ENCODE measurements at places on chromosomes 2 and 18. TPM values are rescaled to one million over a fixed set of nuclear protein-coding genes. Genes with fewer than 3 reads are reported as not detected.
A peak's percentile ranks its signal among the peaks of the same experiment; 100 is the strongest.

The LOXHD1 gene
- total RNA-seq: 0.35 TPM

DNA sequence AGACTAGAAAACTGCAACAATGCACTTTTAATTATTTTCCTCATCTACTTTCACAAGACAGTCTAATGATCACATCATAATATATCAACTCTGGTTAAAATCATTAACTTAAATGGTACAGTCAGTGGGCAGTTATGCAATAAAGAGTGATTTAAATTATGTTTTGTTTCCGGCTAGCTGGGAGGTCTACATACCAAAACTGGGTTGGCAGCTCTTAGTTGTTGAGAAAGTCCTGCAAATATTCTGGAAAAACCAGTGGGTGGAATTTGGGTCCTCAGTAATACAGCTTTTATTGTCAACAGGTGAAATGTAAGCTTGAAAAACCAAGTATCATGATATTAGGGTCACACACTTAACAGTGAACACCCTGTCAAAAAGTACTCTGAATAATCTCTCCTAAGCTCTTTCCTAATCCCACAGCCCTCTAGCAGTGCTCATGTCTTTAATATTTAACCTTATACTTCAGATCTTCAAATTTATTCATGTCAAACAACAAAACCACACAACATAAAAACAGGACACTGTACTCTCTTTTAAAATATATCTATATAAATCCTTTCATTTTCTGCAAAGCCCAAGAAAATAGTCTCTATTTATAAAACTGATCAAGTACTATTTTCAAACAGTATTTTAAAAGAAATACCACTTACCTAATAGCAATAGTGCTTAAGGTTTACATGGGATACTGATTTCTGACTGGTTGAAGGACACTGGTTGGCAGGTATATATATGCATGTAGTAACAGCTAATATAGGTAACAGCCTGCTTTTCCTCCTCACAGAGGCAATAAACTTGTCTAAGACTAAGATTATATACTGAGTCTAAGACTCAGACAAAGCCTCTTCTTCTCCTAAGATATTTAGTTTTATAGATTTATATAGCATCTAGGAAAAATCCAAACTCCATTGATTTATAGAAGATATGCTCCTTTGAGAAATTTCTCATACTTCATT is 103.8 kb downstream of the GAREM1 start:
- DNase-seq: no peak

The PRKAG3 gene
- total RNA-seq: not detected

GRCh38 chr2:184305105-184305504 is 293.2 kb upstream of the ZNF804A start:
- no peak for DNase-seq

DNA sequence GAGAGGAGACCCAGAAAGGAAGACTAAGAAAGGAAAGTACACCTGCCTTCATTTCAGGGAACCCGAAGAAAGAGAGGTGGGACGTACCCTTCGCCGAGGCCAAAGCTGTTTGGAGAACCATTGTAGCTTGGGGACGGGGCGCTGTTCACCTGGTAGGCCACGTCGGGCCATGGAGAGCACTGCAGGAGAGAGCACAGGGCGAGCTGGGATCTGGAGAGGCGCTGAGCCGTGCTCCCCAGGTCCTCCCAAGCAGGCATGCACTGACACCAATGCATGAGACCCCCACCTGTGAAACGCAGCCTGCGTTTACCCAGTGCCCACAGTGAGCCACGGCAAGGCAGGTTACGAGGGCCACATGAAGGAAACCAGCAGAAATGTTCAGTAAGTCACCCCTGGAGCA is 45.5 kb downstream of the TFCP2L1 start:
- no peak for DNase-seq

- DNase-seq: no peak
These were observed 245.7 kb downstream of the IKZF2 start for GRCh38 chr2:212905640-212906201.

- peak; percentile 89 for DNase-seq
These were observed 873 bp upstream of the SH3RF3 start for GRCh38 chr2:109128048-109128615.

The MLPH gene
- 79.0 TPM for total RNA-seq

DNA sequence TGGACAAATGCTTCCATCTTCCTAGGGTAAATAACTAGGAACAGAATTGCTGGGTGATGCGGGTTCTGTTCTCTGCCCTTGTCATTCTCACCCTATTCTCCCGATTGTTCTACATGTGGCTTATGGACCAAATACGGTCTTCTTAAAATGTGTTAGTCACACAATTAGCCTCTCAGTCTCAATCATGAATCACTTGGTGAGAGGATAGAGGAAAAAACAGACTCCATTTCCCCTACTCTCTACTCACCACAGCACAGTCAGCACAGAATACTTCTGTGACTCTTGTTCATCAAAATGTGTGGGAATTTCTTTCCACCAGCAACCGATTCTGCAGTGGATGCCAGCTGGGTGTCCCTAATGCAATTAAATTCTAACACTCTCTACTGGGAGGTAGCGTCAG is 125.2 kb downstream of the SH3BP4 start:
- DNase-seq: no peak

DNA sequence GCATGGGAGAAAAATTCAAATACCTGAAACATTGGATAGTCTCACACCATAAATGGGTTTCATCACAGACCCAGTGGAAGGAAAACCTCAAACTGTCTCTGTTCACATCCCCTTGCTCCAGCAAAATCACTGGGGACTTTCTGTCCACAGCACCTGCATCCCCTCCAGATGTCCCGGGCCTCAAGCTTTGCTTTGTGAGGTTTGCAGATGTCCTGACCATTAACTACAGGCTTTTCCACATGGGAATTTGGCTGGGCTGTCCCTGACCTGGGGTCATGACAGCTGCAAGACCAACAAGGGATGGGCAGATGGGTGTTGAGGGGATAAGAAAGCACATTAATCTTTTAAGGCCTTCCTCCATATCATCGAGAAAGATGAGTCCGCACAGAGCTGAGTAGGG is 427.9 kb downstream of the TXNL1 start:
- DNase-seq: no peak

The MYL12B gene
- 180 TPM for total RNA-seq

GRCh38 chr2:180728928-180729559 is 251.4 kb upstream of the UBE2E3 start:
- no peak for DNase-seq

GRCh38 chr2:222364285-222364895 is 60.0 kb upstream of the SGPP2 start:
- DNase-seq: no peak

DNA sequence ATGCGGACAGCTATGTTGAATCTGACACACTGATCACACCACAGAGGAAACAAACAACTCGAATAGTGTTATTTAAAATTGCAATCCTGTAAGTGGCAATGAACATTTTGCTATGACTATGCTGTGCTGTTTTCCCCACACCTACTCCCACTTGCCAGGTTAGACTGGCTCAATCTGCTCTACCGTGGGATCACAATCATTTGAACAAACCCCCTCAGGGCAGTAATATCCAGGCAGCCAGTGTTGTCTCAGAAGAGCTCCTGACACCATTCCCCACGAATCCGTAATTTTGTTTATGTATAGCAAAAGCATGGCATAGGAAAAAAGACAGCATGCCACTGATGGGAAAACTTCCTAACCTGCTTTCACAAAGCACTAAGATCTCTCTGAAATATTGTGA is 284.3 kb downstream of the ERBB4 start:
- DNase-seq: no peak

- no peak for DNase-seq
These were observed 10.1 kb downstream of the BAZ2B start for GRCh38 chr2:159606287-159606686.

The DNER gene
- 3.3 TPM for total RNA-seq

The NCK2 gene
- 32.9 TPM for total RNA-seq

- DNase-seq: no peak
These were observed 262.1 kb downstream of the GALNT13 start for GRCh38 chr2:154133823-154134222.

The FSHR gene
- total RNA-seq: 0.14 TPM

DNA sequence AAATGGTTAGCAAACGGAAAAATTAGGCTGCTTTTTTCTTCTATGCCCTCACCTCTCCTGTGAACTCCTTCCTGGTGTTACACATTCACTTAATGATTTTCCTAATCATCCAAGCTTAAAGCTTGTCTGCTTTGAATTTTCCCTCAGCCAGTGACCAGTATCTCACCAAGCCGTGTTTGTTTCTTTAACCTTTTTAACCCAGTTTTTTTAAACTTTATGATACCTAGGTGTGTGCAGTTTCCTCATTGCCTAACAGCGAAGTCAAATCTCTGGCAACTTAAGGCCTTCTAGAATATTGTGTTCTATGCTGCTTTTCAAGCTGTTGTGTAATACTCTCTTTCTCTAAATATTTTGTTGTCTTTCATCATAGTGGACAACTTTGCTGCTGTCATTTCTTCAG is 113.0 kb downstream of the PIK3C3 start:
- DNase-seq: no peak

- no peak for DNase-seq
These were observed 166.4 kb upstream of the MGAT5 start for GRCh38 chr2:134087371-134087921.

DNA sequence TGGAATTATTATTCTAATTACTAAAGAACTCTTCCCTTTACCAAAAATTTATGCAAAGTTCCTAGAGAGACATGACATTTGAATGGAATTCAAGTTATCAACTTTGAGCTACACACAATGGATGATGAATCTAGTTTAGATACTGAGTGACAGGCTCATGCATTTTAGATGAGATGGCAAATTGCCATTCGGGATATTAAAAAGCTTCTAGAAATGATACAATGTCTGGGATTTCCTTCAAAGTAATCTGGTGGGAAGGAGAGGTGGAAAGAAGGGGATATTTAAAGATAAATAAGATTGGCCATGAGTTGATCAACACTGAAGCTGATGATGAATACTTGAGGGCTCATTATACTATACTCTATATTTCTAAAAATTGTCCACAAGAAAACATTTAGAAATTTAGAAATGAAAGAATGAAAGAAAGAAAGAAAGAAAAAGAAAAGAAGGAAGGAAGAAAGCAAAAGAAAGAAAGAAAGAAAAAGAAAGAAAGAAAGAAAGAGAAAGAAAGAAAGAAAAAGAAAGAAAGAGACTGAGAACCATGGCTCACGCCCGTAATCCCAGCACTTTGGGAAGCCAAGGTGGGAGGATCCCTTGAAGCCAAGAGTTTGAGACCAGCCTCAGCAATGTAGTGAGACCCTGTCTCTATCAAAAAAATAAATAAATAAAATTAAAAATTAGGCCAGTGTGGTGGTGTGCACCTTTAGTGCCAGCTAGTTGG is 62.6 kb upstream of the NEDD4L start:
- DNase-seq: no peak

DNA sequence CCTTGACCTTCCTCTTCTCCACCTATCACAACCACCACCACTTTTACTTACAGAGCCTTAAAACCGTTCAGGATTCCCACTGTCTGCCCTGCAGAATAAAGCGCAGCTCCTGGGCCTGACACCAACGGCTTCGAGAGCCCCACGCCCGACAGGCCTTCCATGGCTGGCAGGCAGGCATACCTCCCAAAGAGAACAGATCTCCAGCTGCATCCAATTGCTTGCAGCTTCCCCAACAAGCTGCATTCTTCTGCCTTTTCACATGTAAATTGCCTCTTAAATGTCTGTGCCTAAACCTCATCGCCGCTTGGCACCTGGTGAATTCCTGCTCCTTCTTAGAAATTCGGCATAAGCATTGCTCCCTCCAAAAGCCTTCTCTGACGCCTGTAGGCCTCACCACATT is 31.5 kb upstream of the FAM124B start:
- DNase-seq: no peak

The CLHC1 gene
- total RNA-seq: 6.7 TPM

The CFC1 gene
- not detected for total RNA-seq
